ENCODE measurements at places on chromosomes 2 and 18.

- no peak for DNase-seq
Measured at GRCh38 chr2:24892928-24893327, 27.1 kb downstream of the ADCY3 start.

GRCh38 chr18:13401404-13401803, 182.8 kb downstream of the LDLRAD4 start:
- DNase-seq = no peak

- no peak for DNase-seq
Measured at GRCh38 chr18:31039426-31039825, 3.1 kb downstream of the DSC3 start.

DNA sequence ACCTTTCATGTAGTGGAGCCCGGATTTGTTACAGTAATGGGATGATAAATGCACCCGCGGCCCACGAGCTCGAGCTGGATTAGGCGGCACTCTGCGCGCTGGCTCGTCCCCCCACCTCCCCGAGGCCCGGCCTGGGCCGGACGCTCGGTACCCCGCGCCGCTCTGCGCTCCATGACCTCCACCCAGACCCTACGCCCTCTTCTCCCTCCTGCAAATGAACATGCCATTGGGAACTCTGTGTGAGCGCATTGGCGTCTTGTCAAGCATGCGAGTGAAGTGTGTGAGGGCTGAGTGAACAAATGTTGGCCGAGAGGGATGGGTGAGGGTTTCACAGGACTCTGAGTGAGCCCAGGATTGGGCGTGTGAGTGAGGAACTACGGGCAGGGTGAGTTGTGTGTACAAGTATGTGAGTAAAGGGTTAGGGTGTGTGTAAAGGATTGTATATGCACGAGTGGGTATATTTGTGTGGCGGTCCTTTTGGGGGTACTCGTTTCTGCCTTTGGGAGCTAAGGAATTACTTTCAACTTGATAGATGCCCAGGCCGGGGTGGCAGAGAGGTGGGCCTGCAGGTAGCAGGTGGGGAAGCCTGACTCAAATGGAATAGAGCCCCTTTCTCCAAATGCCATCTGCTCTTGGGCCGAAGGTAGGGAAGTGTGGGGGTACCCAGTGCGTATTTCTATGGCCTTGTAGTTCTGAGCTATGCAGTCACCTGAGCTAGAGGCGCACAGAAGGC, 2.9 kb upstream of the EN1 start:
- no peak for DNase-seq

DNA sequence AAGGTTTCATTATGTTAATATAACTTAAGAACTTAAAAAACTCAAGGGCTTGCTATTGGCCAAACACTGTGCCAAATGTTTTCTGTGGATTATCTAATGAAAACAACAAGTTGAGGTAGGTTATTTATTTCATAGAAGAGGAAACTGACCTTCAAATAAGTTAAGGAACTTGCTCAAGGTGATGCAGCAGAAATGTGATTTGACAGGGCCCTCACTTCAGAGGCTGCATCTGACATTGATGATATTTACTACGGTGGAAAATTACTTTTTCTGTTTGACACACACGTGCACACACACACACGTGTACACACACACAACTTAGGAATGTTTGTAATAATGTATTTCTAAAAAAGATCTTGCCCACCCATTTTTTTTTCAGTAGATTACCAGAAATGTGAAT, 137.2 kb upstream of the CXCR4 start:
- no peak for DNase-seq

DNA sequence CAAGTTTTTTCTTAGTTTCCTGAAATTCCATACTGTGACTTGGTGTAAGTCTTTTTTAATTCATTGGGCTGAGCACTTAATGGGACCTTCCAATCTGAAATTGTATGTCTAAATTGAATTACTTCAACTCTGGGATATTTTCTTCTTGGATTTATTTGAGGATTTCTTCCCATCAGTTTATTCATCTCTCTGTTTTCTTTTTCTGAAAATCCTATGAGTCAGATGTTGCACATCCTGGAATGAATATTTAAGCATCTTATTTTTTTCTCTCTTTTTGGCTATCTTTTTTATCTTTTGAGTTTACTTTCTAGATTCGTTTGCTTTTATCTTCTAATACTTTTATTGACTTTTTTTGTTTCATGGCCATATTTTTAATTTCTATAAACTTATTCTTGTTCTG, 55.4 kb upstream of the ACYP2 start:
- no peak for DNase-seq

GRCh38 chr2:33033606-33034081, 86.9 kb downstream of the LTBP1 start:
- DNase-seq = peak; percentile 79

DNA sequence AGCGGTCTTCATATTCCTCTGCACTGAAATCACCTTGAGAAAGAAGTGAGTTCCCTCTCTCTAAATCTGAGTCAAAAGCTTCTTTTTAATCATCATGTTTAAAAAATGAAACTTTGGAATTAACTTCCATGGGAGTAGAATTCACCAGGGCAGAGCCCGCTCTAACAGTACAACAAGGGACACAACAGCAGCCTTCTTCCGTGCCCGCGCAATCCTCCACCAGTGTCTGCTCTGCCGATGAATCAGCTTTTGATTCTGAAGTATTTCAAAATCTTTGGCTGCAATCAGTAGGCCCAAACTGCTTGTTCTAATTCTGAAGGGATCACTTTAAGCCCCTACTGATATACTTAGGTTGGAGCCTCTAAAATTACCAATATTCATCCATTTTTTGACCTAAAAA, 76.9 kb downstream of the USP40 start:
- DNase-seq = no peak
